NCI-H1417 (cell line): ENCODE measurements at places on chromosomes 7 and 10.

GRCh38 chr7:100965045-100965722, 4.2 kb upstream of the MUC12 start:
- DNase-seq = no peak

DNA sequence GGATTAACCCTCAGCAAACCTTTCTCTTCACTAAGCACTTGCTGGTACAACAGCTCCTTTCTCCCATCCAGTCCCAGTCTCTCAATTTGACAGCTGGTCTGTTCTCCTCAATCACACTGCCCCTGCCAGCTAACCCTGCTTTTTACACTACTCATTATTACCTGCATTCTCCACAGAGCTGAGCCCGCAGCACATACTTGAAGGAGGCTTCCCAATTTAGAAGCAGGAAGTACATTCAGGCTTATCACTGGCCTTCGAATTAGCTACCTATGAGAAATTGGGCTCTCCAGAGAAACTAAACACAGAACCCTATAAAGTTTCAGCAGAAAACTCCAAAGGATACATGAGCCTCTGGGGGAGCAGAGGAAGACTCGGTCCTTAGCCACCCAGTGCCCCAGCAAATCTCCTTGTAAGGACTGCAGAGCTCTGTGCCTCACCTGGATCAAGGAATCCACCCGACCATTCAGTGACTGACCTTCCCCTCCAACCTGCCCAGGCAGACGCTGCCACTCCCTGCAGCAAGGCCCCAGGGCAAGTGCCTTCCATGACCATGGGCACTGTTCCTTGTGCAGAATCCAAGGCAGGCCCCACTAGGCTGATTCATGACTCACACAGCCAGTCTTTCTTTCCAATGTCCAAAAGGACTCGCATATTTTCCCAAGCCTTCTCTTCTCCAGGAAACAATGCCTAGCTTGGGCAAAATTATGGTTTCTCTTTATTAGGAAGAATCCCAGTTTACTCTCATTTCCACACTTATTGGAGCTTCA, 68.0 kb downstream of the VOPP1 start:
- DNase-seq = no peak

DNA sequence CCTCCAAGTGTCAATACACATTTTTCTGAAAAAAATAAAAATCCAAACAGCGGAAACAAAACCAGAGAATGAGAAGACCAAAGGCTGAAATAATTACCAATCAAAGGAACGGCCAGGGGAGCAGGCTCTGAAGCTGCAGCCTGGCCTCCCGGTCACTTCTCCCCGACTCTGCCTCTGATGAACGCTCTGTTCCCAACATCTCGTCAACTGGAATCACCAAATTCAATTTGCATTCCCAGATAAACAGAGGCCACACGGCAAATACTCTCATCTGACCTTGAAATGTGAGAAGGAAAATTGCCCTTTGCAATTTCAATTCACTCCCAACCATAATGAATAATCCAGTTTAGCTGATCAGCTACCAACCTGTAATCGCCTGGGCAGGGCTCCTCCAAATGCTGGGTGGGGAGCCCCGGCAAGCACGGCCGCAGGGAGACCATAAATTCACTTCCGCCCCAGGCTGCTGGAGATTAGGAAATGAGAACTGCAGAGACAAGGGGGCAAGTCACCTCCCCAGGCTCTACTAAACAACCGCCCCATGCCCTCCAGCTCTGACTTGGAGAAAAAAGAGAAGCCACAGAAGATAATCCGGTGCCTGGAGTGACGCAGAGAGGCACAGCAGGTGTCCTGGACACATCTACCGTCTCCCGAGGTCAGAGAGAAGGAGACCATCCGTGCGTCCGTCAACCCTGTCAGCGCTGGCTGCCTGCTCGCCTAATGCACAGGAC, 153.2 kb downstream of the MAD1L1 start:
- DNase-seq = no peak

- no peak for DNase-seq
Observed at GRCh38 chr10:131475803-131476202, 164.3 kb upstream of the TCERG1L start.

DNA sequence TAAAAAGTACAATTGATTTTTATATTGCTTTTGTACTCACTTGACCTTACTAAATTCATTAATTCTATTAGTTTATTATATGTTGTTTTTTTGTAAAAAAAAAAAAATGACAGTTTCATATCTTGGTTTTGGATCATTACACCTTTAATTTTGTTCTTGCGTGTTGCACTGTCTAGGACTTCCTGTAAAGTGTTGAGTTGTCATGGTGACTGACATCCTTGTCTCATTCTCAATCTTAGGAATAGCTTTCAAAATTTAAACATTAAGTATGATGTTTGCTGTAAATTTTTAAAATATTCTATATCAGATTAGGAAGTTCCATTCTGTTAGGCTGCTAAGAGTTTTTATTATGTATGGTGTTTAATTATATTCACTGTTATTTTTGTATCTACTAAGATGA, 139.1 kb downstream of the ARHGAP12 start:
- DNase-seq = no peak

DNA sequence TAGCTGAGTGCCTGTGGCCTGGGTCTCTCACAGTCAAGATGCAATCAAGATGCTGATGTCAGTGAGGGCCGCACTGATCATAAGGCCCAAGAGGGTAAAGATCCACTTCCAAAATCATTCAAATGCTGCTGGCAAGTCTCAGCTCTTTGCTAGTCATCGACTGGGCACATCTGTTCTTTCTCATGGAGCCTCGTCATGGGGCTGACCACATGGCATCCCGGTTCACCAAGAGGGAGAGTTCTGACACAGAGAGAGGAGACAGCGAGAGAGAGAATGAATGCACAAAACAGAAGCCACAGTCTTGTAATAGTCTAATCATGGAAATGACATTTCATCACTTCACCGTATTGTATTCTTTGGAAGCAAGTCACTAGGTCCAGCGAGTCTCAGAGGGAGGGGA, 1067.5 kb upstream of the C7orf33 start:
- no peak for DNase-seq

DNA sequence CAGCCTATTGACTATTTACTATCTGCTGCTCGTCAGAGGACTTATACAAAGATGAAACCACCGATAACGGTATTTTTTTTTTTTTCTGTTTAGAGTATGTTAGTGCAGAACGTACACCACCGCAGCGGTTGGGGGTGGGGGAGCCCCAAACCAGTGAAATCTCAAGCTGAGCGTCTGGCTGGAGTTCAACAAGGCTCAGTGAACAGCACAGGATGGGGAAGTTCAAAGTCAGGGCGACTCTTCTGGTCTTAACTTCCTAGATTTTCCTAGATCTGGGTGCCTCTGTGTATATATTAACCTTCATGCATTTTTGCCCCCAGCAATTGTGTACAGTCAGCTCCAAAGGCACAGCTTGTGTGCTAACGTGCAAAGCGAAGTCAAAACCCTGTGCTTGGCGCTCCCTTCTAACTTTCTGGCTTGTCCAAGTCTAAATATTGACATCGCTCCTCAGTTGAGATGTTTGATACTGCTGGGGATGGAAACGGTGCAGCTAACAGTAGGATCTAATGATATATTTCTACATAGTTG, 1.1 kb downstream of the RHOBTB1 start:
- DNase-seq = peak; percentile 16

DNA sequence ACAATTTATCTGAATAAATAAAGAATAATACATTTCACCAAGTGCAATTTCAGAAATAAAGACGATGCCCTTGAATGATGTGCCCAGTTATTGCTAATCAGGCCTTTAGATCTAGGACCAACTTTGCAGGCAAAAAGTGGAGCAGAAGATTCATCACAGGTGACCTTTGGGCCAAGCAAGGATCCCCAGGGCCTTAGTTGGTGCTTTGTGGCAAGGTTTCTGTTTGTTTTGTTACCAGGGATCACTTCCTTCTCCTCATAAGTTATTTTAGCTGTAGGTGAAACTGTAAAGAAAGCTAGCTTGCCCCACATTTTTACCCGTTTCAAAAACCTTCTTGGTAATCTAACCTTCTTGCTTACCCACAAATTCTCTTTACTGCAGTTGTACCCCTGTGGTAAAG, 323.2 kb downstream of the NEBL start:
- DNase-seq = no peak

- DNase-seq = no peak
Observed at GRCh38 chr10:120828763-120829319, 22.3 kb upstream of the WDR11 start.

GRCh38 chr7:107785926-107786325, 17.1 kb downstream of the SLC26A3 start:
- DNase-seq = no peak

DNA sequence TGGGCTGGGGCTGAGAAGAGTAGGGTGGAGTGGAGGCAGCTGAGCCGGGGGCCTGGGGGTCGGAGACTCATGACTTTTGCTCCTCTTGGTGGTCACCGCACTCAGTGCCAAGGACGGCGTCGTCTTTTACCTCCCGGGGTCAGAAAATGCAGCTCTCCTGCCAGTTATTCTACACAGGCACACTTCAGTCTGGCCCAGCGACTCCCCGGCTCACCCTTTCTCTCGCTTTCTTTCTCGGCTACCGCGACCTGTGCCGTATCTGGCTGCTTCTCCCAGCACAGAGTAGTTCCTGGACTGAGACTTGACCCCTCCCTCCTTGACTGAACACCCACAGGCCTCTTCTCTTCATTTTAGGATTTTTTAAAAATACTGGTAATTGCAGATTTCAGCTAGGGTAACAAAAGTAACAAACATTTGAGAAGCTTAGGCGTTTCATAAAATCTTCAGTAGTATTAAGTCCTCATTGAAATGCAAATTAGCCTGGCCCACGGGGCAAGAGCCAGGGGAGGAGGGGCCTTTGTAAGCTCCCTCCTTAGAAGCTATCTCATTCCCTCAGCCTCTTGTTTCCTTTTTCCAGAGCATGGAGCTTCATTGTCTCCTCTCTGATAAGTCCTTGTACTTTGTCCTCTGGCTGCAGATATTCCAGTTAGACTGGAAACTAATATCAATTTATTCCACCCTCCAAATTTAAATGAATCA, 1.1 kb upstream of the PRLHR start:
- DNase-seq = peak; percentile 9

GRCh38 chr10:58267713-58268453, at the start of gene IPMK:
Gene IPMK, minus strand, starts transcription at chr10:58267894. Its CDS starts 283 bp downstream, at chr10:58267611.
- DNase-seq = peak; percentile 81

- DNase-seq = peak; percentile 98
Observed at GRCh38 chr7:149854611-149855360, 16.6 kb downstream of the ZNF862 start.

DNA sequence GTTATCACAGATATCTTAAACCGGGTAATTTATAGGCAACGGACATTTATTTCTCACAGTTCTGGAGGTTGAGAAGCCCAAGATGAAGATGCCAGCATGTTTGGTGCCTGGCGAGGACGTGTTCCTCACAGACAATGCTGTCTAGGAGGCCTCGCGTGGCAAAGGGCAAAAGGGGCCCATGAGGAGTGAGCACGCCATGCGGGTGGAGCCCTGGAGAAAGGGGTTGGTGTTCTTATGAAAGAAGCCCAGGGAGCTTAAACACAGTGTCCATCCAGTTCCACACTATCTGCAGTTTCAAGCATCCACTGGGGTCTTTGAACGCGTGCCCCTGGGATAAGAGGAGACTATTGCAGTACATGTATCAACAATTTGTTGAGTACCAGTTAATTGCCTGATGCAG, 51.4 kb downstream of the CXCL12 start:
- no peak for DNase-seq

GRCh38 chr10:24825551-24825950, 101.9 kb upstream of the ARHGAP21 start:
- DNase-seq = no peak
